DND-41 (cell line): ENCODE measurements at places on chromosomes 11 and 22.

- no peak for DNase-seq
Observed at GRCh38 chr11:116472651-116473050, 300.1 kb downstream of the BUD13 start.

DNA sequence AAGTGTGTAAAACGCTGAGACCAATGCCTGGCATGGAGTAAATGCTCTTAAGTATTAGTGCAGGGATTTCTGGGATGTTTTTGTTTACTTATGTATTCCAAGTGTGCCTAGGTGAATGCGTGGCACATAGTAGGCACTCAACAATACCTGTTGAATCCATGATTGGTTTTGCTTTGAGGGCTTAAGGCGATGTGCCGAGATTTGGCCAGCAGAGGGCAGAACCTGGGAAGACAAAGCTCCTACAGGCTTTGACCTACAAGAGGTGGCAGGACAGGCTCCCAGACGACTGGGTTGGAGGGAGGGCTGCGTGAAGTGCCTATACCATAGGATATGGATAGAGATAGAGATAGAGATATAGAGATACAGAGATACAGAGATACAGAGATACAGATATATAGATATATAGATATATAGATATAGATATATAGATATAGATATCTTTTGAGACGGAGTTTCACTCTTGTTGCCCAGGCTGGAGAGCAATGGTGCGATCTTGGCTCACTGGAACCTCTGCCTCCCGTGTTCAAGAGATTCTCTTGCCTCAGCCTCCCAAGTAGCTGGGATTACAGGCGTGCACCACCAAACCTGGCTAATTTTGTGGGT is 13.9 kb downstream of the KCNE3 start:
- DNase-seq: peak; percentile 61

- no peak for DNase-seq
Observed at GRCh38 chr11:43779306-43779705, 98.8 kb downstream of the HSD17B12 start.

DNA sequence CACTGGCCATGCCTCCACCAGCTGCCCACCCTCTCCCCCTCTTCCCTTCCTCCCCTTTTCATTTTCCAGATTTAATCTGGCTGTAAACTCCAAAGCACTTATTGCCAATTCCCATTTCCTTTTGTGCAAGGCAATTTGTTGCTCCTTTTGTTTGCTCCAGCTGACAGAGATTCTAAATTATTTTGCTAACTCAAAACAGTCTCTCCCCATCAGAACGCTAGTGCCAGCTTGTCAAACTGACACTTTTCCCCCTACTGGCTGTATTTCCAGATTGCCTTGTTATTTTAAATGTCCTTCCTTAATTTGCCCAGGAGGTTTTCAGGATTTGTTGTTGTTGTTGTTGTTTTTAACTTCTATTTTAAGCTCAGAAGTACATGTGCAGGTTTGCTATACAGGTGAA is 57.0 kb upstream of the PAK1 start:
- DNase-seq: no peak

GRCh38 chr22:27879923-27880322 is 39.1 kb downstream of the PITPNB start:
- DNase-seq: peak; percentile 19
